ENCODE measurements at places on chromosomes 3 and 15.

GRCh38 chr15:32864051-32864450, 146.2 kb downstream of the GREM1 start:
- no peak for DNase-seq

DNA sequence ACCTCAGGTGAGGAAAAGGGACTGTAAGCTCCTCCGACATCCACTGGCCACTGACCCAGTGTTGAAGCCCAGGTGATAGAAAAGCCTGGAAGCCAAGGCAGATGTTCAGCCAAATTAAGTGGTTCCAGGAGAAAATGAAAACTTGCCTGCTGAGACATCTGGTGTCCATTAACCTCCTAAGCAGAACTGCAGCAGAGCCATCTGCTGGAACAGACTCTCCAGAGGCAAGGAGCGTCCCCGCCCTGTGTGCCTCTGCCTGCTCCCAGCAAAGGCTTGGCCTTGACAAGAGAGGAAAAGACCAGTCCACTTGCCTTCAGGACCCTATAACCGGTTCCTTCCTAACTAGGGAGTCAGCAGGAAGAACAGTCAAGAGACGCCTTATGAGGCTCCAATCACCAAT, 48.2 kb downstream of the SRGAP3 start:
- DNase-seq: no peak

DNA sequence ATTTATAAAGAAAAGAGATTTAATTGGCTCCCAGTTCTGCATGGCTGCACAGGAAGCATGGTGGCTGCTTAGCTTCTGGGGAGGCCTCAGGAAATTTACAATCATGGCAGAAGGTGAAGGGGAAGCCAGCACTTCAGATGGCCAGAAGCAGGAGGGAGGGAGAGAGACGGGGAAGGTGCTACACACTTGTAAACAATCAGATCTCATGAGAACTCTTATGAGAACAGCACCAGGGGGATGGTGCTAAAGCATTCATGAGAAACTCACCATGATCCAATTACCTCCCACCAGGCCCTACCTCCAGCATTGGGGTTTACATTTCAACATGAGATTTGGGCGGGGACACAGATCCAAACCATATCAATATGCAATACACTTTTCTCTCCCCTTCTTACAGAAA, 73.7 kb downstream of the ECT2 start:
- no peak for DNase-seq

- DNase-seq: no peak
Observed at GRCh38 chr3:116020989-116021388, 397.7 kb downstream of the GAP43 start.

DNA sequence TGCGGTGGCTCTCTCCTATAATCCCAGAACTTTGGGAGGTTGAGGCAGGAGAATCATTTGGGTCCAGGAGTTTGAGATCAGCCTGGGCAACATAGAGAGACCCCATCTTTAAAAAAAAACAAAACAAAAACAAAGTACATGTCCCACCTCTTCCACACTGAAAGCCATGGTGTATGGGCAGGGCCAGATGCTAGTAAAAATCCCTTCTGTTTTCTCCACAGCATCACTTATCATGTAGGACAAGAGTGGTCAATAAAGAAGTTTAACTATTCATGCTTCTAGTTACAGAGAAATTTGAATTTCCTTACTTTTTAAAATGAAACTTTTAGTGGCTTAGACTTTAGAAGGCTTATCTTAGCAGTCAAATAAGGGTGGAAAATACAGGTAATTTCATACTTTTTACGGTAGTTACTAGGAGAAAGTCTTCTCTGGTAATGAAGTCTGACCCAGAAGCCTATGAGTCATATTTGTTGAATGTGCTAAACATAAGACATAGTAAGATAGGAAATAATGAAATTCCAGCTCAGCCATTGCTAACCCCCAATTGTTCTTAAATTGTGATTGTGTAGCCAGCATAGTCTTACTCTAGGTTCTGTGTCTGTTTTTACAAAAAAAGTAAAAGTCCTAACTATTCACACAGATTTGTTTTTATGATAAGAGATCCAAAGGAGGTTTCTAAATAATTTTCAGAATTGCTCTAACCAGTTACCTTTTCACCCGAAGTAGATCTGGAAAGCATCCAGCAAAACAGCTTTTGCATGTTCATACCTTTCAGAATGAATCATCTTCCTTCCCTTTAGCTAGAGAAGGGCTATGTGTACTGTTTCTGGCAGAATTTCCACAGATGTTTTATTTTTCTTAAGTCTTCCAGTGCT, 16.4 kb upstream of the ZNF609 start:
- peak; percentile 79 for DNase-seq

DNA sequence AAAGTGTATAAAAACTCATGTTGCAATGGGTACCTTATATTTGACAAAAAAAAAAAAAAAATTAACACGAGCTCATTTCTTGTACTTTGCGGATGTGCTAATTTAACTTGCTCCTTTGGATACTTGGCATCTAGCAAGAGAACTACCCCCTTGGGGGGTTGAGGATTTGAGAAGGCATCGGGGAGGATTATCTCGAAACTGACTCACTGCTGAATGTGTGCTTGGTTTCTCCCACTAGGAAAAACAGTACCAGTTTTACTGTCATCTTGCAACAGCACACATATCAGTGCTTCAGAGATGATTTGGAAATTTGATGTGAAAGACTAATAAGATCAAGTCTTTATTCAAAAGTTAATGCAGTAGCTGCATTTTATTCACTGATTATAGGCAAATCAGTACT, 891 bp downstream of the EXOG start:
- DNase-seq: peak; percentile 18

- no peak for DNase-seq
Observed at GRCh38 chr3:182244222-182244971, 532.7 kb downstream of the SOX2 start.

GRCh38 chr15:62472616-62473299, 307.7 kb upstream of the C2CD4B start:
- no peak for DNase-seq
